ENCODE measurements at places on chromosomes 11 and 22.

- peak; percentile 54 for DNase-seq
Observed at GRCh38 chr11:11265994-11266606, 87.0 kb downstream of the CSNK2A3 start.

DNA sequence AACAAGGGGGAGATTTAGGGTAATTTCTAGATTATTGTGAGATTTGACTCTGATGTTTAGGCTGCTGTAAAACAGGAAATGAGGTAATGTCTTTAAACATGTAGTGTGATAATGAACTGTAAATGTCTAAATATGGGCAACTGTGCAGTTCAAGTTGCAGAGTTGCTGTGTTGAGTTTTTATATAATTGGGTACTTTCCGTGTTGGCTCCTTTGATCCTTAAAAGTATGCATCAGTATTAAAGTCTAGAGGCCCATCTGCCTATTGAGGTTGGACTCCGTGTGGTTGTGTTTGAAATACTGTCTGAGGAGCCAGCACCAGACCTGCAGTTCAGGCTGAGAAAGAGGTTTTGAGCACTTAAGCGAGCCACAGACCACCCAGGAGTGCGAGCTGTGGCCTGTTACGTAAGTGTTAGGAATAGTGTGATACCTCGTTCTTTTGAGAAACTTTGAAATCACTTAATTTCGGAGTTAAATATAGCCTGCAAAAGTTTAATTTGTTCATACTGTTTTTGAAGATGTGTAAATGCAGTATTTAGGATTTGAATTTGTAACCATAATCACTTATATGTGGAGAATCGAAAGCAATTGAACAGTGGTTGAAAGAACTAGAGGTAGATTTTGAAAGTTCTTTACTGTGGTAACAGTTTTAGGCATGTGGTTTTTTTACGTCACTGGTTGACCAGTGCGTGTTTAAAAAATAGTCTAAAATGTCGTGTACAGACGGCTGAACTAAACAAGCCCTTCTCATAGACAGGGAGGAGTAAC is 9.0 kb downstream of the FAM118A start:
- DNase-seq: peak; percentile 90

- DNase-seq: no peak
Observed at GRCh38 chr11:79160791-79161403, 279.9 kb downstream of the TENM4 start.

DNA sequence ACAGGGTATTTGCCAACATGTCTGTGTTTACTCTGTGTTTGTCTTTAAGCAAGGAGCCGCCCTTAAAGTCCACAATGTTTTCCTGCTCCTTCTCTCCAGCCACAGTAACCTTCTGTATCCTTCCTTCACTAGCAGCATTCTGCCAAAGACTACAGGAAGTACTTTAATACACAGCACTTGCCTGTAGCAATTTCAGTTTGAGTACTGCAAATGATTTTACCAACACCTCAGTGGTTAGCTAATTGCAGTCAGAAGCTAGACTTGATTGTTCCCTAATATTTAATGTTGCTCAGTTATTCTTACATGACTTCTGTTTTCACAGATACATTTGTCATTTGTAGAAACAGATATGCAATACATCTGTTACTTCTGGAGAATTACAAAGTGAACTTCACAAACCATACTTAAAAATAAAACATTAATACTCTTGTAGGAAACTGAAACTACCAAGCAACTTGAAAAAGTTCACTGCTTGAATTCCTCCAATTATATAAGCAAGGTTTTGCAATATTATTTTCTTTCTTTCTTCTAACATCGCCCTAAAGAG is 69.1 kb downstream of the FCHSD2 start:
- peak; percentile 11 for DNase-seq

DNA sequence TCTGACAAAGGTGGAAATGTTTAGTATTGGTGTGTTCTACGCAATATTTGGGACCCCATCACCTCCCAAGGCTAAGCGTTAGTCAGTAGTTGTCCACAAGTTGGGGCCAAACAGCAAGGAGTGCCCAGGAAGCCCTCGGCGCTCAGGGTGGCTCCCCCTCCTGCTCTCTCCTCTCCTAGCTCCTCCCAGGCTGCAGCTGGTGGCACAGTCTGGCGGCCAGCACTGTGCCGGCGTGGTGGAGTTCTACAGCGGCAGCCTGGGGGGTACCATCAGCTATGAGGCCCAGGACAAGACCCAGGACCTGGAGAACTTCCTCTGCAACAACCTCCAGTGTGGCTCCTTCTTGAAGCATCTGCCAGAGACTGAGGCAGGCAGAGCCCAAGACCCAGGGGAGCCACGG is 16.8 kb downstream of the CD5 start:
- DNase-seq: no peak

DNA sequence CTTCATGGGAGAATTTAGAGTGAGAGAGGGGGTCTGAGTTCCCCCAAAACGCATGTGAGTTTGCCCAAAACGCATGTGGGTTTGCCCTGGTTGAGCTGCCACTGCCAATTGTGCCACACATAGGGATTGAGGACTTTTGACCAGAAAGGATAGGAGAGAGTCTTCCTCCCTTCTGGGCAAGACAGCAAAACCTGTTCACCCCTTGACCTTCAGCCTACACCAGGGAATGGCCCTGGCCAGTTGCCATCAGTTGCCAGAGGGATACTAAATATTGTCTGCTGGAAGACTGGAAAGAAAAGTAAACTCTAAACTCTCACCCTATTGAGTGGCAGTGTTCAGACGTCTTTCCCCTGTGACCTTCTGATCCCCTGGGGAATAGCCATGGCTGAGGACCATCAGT is 363.8 kb downstream of the DLG2 start:
- no peak for DNase-seq

GRCh38 chr22:43501878-43502277 is 90.1 kb downstream of the MPPED1 start:
- DNase-seq: no peak

DNA sequence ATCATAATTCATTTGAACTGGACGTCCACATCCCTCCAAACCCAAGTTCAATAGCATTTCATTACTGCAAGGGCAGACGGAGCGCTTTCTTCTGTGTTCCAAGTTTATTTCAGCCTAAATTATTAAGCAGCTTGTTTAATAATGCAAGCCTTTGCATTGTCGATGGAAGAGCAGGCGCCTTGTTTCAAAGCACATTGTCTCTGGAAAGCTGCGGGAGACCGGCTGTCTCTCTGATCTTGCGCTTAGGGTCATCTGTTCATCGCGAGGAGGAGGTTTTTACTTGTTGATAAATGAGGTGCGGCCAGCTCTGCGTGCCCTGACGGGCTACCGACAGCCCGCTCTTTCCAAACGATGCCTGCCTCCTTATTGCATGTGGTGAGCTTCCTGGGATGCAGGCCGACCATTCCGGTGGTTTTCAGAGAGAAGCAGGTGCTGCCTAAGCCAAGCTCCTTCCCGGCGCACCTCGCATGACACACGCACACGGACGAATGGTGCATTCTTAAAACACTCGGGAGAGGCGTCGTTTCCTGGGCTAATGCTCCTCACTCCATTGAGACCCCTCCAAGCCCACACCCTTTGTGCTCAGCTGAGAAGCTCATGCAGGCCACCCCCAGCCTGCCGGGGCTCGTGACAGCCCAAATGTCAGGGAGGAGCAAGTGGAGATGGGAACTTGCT is 456.9 kb downstream of the BRD1 start:
- DNase-seq: no peak

- no peak for DNase-seq
Observed at GRCh38 chr22:20873214-20873613, 14.4 kb downstream of the SNAP29 start.

GRCh38 chr11:41189701-41190436 is 269.6 kb downstream of the LRRC4C start:
- DNase-seq: no peak

DNA sequence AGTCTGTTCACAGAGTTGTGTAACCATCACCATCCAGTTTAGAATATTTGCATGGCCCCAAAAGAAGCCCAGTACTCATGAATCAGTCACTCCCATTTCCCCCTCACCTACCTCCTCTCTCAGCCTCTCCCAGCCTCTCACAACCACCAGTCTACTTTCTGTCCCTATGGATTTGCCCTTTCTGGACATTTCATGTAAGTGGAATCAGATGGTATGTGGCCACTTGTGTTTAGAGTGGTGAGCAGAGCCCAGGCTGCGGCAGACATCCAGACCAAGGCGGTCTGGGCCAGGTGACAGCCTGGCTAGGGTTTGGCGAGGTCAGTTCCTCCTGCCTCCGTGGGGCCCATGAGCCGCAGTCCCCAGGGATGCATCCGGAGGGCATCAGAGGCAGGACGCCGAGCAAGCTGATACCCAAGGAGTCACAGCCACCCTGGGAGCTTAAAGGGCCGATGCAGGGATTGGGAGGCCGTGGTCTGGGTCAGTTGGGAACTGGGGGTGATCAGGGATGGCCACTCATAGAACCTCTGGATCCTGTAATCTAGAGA is 53.3 kb upstream of the CLDN5 start:
- no peak for DNase-seq

DNA sequence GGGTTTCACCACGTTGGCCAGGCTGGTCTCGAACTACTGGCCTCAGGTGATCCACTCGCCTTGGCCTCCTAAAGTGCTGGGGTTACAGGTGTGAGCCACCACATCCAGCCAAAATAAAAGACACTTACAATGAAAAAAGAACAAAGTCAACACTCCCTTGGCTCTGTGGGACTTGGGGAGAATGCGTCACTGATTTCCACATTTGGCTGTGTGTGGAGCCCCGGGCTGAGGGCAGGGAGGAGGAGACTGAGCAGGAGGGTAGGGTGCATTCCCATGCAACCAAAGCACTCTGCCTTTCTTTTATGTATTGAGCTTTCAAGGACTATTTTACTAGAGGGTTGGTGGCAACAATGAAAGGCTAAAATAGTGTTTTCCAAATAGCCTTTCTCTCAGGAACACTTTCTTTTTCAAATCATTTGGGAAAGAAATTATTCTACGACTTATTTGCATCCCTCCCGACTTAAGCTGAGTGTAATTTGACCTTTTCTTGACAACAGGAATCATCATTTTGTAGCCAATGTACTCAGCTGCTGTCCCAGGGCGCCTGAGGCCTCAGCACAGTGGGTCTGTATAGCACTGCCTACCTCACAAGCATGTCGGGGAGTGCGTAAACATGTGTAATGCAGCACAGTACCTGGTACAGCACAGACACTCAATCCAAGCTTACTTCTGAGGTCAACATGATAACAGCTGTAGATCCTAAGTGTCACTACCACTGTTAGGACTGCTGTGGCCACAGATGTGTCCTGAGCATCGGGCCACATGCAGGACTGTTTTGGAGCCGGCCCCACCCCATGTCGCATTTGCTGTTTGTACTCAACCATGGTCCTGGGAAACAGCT is 10.1 kb upstream of the SERPIND1 start:
- no peak for DNase-seq

DNA sequence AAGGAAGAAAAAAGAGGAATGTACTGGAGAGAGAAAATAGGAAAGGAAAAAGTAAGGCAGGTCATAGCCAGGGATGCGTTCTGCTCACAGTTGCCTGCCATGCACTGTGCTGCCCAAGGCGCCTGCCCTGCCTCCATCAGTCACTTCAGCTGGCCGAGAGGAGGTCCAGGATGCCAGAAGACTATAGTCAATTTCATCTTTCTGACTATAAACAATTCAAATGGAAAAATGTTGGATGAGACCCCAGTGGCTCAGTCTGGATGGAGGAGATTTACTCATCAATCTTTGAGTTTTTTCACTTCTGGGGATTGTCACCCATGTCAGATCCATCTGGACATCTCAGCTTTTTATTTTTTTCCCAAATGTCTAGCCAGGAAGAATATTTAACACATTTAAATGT is 36.7 kb upstream of the CLMP start:
- DNase-seq: no peak

DNA sequence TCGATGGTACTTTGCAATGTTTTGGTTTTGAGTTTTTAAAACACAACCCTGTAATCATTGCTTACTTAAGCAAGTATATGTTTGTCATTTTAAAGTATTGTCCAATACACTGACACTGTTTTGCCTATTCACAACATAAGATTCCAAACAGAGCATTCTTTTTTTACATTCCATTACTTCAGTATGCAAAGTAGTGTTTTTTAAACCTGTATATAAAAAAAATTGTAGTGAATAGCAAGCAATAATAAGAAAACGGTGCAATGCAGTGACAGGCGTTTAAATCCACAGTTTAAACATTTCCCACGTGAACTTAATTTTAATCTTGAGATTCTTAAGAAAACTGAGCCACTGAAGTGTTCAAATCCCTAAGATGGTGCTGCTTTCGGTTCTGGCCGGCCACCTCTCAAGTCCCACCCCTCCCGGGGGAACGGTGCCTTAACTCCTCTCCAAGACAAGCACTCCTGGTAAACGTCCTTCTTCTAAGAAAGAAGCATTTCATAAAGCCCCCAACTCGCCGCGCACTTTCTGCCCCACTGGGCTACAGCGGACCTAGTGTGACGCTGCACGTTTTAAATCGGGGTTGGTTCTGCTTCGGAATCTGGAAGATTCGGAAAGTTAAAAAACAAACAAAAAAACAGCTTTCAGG is 2.9 kb downstream of the PGR start:
- DNase-seq: no peak

DNA sequence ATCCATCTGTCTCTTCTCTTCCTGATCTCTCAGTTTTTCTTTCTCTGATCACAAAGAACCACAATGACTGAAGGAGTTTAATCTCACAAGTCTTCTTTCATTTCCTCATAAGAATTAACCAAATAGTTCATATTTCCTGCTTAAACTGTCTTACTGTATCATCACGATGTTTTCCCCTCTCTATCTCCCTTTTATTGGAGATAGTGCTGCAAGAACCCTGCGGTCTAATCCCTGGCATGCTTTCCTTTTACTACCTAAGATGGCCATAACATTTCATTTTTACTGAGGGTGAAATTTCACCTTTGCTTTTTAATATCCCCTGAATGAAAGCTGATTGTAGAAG is 28.9 kb downstream of the CARD18 start:
- DNase-seq: no peak

Measured in CD4-positive, alpha-beta T cell treated with Interleukin-21 for 1 hour (primary cell).